Stimulated activated CD8-positive, alpha-beta memory T cell treated with anti-CD3 and anti-CD28 coated beads, Interleukin-15, amount 100 ng/mL, for 48 hours (primary cell): ENCODE measurements at places on chromosomes 6 and 20.

- no peak for DNase-seq
These were observed 4.3 kb downstream of the DDRGK1 start for GRCh38 chr20:3199976-3200755.

DNA sequence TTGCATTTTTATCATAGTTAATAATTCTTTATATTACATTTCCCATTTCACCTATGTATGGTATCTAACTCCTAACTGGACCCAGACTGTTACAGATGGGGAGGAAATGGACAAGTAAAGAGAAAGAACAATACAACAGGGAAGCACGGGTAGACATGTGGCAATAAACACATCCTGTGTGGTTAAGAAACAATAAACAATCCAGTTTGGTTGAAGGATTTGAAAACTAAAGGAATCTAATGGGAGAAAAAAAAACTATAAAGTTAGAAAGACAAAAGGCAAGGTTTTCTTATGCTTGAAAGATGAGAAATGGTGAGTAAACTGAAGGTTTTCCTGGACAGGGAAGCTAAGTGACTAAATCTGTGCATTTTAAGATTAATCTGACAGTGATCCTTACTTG is 34.9 kb upstream of the ALDH8A1 start:
- DNase-seq, result no peak

DNA sequence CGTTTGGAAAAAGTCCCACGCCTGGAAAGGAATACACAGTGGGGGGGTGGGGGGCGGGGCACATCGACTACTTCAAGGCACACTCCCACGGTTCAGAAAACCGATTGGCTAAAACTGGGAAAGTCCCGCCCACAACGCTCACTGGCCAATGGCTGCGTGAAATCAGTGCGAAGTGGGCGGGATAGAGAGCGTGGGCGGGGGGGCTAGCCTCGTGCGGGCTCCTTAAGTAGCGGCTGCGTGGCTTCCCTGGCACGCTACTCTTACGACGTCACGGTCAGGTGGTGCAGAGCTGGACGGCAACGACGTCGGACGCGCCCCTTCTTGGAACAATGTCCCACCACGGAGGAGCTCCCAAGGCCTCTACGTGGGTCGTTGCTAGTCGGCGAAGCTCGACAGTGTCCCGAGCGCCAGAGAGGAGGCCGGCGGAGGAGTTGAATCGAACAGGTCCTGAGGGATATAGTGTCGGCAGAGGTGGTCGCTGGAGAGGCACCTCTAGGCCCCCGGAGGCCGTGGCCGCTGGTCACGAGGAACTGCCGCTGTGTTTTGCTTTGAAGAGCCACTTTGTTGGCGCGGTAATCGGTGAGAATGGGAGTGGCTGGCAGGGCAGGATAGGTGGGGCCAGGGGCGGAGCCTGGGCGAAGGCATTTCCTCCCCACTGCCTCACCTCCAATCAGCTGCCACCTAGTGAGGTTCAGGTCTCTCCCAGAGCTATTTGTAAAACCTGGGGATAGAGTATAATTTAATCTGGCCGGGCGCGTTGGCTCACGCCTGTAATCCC is at the start of gene DDX43:
Gene DDX43 (plus strand): TSS at position 252 of the 778 bp plus-strand sequence. CDS start 78 bp downstream, at position 330.
- no peak for DNase-seq

DNA sequence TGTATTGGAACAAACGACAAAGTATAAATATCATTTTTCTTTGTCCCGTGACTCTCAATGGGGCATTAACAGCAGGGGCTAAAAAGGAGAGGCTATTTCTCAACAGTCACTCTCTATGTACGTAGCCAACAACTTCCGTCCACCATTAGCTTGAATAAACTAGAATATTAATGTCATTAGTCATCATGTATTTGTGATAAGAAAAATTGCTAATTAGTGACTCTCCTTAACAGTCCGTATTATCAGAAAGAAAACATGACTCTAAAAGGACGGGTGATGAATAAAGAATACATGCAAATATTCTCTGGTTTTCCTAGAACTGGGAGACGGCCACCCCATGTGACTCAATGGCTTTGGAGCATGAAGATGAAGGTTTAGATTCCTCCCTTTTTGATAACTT is 18.6 kb downstream of the VIP start:
- no peak for DNase-seq

DNA sequence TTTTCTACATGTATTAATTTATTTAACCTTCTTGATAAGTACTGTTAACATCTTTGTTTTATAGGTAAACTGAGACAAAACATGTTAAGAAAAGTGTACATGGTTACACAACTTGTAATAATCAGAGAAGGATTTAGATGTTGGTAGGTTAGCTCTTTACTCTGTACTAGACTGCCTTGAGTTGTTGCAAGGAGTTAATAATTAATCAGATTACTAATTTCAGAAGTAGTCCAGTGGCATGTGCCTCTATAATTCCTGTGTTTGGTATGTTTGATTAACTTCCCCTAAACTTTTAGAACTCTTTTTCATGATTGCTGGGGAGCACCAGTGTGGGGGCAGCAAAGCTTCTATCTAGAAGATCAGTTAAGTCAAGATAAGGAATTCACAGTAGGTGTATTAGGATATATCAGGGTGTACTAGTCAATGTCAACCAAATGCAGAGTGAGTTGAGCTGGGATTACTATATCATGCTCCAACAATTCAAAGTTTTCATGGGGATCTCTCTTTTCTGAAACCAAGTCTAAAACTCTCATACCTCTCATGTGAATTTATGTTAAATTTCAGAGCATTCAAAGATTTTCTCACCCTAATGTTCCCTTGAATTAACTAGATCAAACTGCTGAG is 129.7 kb upstream of the AHI1 start:
- no peak for DNase-seq

GRCh38 chr6:16229700-16230099 is 8.7 kb upstream of the GMPR start:
- DNase-seq, result no peak

- no peak for DNase-seq
These were observed 170.1 kb downstream of the LRFN2 start for GRCh38 chr6:40417031-40417430.

DNA sequence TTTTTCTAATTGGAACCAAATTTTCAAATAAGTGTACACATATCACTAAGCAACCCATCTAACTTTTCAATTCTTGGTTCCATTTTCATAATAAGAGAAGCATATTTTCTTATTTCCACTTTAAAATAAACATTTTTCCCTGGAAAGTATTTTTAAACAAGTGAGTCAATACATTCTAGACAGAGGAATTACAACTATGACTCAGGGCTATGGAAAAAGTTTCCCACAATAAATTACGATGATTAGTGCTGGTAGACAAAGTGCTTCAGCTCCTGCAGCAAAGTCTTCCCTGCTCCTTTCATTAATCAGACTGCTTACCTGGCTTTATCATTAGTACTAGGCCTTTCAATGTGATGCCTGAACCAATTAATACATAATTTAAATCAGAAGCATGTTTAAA is 322.5 kb downstream of the HACE1 start:
- DNase-seq, result no peak

DNA sequence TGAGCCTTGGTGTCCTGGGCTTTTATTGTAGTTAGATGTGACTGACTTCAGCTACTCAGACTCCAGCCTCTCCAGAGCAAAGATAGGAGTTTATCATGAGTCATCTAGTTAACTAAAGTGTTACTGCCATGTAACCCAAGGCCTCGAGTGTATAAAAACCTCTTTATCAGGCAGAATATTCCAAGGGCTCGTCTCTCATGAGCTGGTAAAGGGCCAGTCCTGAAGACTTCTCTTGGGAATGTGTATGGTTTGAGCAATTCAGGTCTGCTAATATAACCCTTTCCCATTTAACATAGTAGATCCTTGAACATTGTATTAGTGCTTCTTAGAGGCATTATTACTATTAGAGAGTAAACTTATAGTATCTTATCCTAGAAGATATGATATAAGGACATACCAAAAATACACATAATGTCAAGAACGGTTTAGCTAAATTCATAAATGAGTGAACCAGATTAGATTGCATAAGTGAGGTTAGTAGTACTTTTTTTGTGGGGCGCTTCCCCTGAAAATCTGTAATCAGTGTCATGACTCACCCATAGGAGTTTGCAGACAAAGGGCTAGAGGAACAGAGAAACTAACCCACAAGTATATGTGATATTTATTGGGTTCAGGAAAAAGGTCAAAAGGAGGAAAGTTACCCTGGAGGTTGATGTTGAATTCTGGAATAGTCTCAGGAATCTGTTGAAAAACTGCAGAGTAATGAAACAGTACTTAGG is 16.0 kb downstream of the DSE start:
- no peak for DNase-seq

- no peak for DNase-seq
These were observed 325.3 kb downstream of the PRL start for GRCh38 chr6:21971541-21971940.

- DNase-seq, result no peak
These were observed 298.6 kb upstream of the SUPT3H start for GRCh38 chr6:45676380-45676779.

DNA sequence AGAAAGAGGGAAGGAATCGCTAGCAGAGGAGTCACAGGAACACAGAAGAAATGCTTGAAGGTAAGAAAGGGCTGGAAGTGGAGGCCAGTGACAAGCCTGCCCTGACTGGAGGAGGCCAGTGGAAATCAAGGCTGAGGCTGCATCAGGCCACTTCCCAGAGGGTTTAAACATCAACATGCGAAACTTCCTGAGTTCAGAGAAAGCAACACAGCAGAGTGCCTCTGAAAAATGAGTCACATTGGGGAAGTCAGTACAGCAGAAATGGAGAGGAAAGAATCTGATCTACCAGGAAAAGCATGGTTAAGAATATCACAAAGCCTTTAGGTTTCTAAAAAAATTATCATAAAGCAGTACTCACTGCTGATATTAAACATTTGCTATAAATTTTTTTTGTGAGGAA is 23.3 kb downstream of the NAPB start:
- DNase-seq, result no peak

- no peak for DNase-seq
These were observed 2.2 kb upstream of the BTN3A2 start for GRCh38 chr6:26362836-26363220.

GRCh38 chr6:91659891-91660290 is 1073.0 kb upstream of the MAP3K7 start:
- DNase-seq, result no peak

GRCh38 chr20:54103067-54103761 is 32.8 kb upstream of the BCAS1 start:
- DNase-seq, result peak; percentile 46

GRCh38 chr20:37901240-37901639 is 1.7 kb upstream of the VSTM2L start:
- no peak for DNase-seq

GRCh38 chr6:21555197-21555596 is 38.4 kb upstream of the SOX4 start:
- DNase-seq, result no peak

DNA sequence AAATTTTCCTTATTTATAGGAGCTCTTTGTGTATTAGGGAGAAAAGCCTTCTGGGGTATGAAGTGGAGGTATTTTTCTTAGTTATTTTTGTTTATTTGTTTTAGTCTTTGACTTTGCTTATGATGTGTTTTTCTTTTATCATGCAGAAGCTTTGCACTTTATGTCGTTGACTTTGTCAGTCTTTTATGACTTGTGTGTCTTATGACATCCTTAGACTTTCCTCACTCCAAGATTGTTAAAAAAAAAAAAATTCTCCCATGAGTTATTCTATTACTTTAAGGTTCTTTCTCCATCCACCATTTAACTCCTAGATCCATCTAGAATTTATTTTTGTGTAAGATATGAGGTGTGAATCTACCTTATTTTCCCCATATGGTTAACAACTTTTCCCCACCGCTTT is 36.6 kb downstream of the BICRAL start:
- DNase-seq, result no peak

GRCh38 chr6:124967444-124967843 is 5.2 kb downstream of the RNF217 start:
- no peak for DNase-seq

- DNase-seq, result no peak
These were observed at the start of gene DAAM2 for GRCh38 chr6:39791850-39792539. Gene DAAM2, plus strand, starts transcription at chr6:39792376. Its CDS starts 63,927 bp downstream, at chr6:39856303.

GRCh38 chr6:134520181-134521115 is 202.5 kb upstream of the SGK1 start:
- no peak for DNase-seq

- DNase-seq, result no peak
These were observed 56.5 kb downstream of the EYA4 start for GRCh38 chr6:133297657-133298056.

- no peak for DNase-seq
These were observed 76.5 kb downstream of the SYNJ2 start for GRCh38 chr6:158058171-158058651.

DNA sequence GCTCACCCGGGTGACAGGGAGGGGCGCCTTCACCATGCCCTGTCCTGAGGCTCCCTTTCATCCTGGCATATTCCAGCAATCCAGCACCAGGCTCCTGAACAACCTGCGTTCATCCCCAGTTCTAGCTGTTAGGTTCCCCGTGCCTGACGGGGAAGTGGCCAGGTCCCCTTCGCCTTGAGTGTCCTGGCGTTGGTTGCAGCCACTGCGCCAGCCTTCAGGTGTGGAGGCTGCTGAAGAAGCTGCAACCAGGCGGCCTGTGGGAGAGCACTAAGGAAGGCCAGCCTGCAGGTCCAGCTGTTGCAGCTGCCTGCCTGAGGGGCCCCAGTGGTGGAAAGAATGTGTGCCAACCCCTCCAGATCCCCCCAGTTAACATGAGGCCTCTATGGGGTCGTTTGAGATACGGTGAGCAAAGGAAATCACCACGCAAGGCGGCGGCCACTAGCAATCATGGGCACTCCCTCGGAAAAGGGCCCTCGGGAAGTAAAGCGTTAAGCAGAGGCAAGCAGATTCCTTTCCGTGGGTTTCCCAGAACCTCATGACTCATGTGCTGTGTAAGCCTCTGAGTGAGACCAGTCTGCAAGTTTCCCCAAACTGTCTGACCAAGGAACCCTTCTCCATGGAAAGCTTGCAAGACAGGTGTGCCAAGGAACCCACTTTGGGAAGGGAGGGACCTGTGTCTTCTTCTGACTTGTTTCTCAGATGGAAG is 320.8 kb downstream of the TAF4 start:
- no peak for DNase-seq

DNA sequence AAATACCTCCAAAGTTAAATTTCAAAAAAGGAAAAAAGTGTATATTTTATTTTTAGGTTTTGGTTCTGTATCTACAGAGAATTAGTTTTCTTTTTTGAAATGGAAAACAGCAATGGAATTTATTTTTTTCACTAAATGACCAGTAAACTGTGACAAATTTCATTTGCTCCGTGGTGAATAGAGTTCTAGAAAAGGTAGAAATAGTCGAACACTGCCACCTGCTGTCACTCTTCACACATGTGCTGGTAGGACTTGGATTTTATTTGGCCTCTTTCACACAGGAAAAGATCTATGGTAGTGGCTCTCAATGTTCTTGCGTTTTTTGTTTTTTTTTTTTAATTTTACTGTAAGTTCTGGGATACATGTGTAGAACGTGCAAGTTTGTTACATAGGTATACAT is 312.5 kb downstream of the EYA4 start:
- no peak for DNase-seq
